ENCODE measurements at places on chromosomes 2 and 18.

DNA sequence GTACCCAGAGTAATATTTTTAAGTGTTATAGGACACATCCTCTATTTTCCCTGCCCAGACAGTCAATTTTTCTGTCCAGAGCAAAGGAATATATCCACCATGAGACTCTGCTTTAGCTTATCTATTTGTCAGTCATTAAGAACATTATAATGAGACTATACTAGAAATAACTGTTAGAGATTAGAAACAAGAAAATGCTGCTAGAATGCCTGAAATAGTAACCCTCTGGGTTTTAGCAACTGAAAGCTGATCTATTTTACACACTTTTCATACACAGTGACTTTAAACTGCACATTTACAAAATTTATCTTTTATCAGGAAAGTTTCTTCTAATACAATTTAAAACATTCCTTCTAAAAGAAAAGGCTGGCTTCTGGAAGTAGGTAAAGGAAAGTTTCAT lies 39.6 kb downstream of the MBD2 start:
- DNase-seq = no peak

GRCh38 chr2:181242262-181242661 lies 214.9 kb upstream of the ITGA4 start:
- DNase-seq = no peak

GRCh38 chr2:49959961-49960553 lies 805.7 kb upstream of the FSHR start:
- no peak for DNase-seq

DNA sequence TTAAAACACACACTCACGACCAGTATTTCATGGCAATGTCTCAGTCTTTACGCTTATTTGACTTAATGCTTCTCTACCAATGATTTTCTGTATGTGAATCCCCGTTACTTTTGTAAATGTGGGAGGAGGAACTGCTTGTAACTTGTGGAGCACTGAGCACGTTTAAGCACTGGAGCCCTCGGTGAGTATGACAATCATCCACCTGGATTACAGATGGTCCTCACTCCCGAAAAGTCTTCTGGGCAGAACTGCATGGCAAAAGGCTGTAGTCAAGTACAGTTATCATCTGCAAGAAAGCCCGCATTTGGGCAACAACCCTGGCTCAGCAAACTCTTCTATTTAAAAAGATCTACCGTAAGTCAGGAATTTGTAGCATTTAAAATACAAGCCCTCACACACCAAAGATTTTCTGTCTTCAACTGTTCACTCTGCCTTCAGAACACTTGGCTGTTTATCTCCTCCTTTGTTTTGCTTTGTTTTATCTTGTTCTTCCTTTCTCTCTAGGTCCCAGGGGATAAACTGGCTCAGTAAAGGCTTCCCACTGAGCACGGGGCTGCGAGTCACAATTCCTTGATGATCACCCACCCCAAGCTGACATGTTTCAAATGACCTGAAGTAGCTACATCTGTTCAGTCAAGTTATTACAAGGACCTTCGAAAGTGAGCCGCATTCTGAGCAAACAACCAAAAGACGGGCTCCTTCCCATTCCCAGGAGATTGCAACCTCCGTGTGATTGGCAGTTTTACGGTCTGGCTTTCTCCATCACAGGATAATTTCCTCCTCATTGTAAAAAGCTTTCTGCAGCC lies 102.2 kb downstream of the DLGAP1 start:
- no peak for DNase-seq

DNA sequence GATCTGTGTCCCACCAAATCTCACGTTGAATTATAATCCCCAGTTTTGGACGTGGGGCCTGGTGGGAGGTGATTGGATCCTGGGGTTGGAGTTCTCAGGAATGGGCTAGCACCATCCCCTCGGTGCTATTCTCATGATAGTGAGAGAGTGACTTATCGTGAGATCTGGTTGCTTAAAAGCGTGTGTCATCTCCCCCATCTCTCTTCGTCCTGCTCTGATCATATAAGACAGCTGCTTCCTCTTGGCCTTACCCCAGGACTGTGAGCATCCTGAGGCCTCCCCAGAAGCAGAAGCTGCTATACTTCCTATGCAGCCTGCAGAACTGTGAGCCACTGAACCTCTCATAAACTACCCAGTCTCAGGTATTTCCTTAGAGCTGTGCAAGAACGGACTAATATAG lies 163.7 kb upstream of the NDUFV2 start:
- DNase-seq = no peak

DNA sequence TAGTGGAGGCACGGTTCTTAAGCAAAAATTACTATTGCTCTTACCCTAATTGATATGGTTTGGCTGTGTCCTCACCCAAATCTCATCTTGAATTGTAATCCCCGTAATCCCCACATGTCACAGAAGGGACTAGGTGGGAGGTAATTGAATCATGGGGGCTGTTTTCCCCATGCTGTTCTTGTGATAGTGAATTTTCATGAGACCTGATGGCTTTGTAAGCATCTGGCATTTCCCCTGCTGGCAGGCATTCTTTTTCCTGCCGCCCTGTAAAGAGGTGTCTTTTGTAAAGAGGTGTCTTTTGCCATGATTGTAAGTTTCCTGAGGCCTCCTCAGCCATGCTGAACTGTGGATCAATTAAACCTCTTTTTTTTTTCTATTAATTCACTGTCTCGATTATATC lies 1691.8 kb upstream of the SLC39A10 start:
- DNase-seq = no peak

GRCh38 chr2:47008381-47009252 lies 93.0 kb upstream of the MCFD2 start:
- no peak for DNase-seq

DNA sequence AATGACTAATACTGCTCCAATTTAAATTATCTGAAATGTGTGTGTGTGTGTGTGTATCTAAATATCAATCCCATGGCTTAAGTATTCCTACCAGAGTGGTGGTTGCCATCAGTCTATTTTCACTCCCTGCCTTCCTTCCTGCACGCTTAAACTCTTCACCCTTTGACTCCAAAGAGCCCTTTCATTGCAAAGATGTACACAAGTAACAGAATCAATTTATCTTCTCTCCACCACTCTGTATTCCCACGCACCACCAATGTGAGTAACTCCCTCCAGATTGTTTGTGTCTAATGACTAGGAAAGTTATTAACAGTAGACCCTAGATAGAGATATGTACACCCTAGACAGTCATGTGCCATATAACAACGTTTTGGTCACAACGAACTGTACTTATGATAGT lies 42.8 kb downstream of the ARL6IP6 start:
- no peak for DNase-seq

DNA sequence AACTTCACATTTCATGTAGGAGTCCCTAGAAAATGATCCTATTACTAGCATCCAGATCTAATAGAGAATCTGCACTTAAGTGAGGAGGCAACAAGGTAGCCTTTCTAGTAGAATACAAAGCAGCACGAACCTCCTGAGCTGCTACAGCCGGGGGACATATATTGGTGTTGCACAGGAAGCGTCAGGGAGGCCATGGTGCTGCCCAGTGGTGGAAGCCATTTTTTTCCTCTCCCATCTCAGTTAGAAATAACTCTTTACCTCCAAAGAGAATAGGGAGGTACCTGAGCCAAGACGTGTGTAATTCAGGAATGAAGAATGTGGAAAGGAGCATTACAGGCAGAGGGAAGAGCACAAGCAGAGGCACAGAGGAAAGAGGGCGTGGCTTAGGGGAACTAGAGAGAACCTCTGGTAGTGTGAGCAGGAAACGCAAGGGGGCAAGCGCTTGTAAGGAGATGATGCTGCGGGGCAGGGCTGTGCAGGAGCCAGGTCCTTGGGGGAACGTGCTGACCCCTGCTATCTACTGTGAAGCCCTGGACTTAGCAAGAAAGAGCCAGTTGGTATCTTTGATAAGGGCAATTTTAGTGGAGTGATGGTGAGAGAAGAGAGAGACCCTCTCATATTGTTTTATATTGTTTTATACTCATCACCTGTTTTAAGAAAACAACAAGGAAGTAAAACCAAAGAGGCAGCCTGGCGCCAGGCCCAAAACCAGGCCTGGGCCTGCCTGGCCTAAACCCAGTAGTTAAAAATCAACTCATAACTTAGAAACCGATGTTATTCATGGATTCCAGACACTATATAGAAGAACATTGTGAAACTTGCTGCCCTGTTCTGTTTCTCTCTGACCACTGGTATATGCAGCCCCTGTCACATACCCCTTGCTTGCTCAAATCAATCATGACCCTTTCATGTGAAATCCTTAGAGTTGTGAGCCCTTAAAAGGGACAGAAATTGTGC lies 50.0 kb upstream of the TTC39C start:
- peak; percentile 6 for DNase-seq

DNA sequence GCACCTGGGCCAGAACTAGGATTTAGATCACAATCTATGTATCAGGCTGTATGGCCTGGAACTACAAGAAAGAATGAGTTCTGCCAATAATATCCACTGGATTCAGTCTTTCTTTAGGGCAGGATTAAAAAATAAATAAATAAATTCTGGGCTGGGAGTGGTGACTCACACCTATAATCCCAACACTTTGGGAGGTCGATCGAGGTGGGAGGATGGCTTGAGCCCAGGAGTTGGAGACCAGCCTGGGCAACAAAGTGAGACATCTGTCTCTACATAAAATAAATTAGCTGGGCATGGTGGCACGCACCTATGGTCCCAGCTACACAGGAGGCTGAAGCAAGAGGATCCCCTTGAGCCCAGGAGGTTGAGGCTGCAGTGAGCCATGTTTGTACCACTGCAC lies 8.1 kb downstream of the AMMECR1L start:
- DNase-seq = no peak

DNA sequence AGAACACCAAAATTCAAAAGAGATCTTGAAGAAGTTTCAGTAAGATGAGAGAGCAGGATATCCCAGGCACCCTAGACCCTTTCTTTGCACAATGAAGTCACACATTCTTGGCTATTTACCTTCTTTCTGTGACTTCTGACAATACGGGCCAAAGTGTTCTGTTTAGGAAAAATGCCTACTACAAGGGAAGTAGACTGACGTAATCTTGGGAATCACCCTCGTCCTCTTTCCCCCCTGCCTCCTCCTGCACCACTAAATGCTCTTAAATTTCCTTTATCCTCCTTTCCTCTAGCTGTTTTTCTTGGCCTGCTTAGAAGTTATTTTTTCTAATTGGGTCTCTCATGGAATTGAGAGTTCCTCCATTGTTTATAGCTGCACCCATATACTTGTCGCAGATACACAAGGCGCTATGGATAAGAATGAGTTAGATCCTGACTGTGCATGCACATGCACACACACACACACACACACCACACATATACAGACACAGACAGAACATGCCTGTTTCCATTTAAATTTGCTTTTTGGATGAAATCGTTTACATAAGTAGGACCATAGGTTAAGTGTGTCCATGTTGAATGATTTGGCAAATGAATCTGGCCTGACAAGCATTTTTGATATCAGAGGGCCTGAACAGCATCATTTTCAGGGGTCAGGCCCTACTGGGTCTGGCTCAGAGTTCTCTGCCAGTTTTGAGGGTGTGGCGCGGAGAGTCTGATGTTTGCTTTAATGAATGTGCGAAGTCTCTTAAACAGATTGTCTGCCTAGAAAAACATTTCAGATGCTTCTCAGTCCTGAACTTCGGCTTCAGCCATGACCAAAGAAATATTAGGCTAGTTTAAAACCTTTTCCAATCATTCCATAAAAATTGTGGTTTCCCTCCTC lies 131.9 kb upstream of the NT5C1B start:
- no peak for DNase-seq

GRCh38 chr18:49135877-49136276 lies 185.1 kb upstream of the SMAD7 start:
- no peak for DNase-seq

DNA sequence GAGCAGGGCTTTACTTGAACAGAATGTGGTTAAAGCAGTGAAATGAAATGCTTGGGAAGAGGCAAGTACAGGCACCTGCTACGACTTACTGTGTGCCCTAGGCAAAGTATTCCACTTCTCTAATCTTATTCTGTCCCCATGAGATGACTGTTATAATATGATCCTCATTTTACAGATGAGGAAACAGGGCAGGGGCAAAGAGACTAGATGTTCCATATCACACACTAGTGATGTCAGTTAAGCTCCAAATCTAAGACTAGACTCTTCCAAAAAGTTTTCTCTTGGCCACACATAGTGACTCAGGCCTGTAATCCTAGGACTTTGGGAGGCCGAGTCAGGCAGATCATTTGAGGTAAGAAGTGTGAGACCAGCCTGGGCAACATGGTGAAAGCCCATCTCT lies 235.0 kb downstream of the SETBP1 start:
- DNase-seq = no peak

GRCh38 chr18:46278481-46279465 lies 174.6 kb downstream of the HAUS1 start:
- no peak for DNase-seq

- DNase-seq = peak; percentile 47
Observed at GRCh38 chr2:70948337-70949003, 12.8 kb downstream of the ATP6V1B1 start.

DNA sequence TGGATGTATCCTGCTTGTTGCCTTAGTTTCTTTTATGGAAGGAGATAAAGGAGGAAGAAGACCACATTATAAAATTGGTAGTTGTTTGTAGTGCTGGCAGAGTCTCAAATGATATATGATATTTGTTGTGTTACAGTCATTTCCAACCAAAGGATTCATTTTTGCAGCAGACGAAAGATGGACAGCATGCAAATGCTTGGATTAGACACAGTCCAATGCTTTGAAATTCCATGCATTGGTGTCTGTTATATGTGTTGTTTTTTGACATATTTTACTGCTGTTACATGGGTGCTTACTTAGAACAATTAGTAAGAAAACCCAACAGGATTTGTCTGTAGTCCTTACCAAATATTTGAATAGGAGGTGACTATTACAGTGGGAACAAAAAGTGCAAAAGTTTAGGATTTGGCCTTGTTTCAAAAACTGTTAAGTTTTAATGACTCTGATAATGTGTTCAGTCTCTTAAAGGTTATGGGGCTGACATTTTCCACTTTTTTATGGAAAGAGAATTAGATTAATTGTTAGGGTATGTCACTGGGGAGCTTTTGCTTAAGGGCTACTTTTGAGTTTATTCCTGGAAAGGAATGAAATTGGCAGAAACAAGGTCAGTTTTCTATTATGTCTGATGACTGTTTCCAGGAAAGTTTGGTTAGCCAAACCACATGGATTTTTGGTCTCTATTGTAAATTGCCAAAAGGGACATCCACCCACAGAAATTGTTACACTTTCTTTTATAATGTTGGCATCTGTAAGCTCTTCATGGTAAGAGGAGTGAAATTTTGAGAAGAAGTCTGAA lies 229.4 kb upstream of the MMADHC start:
- no peak for DNase-seq

DNA sequence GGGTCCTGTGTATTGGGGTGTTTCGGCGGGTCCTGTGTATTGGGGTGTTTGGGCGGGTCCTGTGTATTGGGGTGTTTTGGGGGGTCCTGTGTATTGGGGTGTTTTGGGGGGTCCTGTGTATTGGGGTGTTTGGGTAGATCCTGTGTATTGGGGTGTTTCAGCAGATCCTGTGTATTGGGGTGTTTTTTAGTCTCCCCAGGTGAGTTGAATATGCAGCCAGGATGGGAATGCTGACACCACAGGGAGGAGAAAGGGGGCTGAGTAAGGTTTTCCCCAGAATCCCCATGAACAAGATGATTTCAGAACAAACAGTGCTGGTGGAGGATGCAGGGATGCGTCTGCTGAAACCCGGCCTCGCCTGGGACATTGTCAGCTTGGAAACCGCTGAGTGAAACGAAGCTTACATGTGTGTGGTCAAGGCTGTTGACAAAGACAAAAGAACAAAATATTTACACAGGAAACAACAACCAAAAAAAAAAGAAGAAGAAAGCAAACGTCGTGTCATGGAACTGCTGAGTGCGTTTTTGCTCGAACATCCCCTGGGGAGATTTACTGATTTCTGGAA lies 88.5 kb upstream of the ODC1 start:
- no peak for DNase-seq
